ENCODE measurements at places on chromosomes 7 and 10. TPM values are rescaled to one million over a fixed set of nuclear protein-coding genes. Genes with fewer than 3 reads are reported as not detected.

COL26A1 gene
- not detected for total RNA-seq

DNA sequence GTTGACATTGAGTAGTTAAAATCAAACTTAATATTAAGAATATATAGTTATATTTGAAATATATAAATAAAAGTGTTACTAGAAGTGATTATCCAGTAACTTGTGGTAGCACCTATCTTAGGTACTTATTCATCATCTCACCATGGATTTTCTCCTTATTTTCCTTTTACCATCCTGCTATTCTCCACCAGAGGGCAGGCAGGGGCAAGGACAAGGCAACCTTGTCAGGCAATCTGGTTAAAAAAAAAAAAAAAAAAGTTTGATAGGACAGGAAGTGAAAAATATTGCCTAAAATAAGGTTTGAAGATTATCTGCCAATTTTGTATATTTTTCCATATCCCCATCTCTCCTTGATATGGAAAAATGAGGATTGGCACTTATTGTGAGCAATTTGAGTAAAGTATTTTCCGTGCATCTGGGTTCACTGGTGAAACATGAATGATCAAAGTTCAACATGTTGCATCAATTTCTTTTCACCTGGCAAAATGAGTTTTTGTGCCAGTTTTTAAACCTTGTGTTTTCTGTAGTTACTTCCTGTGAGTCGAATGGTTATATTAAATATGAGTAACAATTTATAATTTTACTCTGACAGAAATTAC, 256.7 kb downstream of the AGMO start:
- DNase-seq: peak; percentile 53

SLC16A12 gene
- 2.8 TPM for total RNA-seq

GRCh38 chr7:122588621-122589020, 110.3 kb downstream of the RNF133 start:
- no peak for DNase-seq

ARMC3 gene
- not detected for total RNA-seq

DNA sequence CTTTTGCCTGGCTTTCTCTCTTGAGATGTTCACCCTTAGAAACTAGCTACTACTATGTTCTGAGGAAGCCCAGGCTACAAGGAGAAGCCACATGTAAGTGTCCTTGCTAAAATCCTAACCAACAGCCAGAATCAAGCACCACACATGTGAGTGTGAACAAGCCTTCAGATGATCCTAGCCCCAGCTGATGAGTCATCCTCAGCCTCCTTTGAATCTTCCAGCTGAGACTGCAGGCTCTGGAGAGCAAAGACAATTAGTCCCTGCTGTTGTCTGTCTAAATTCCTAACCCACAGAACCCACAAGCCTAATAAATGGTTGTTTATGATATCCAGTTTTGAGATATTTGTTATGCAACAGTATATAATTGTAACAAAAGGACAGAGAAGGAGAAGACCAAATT, 92.8 kb upstream of the TAC1 start:
- no peak for DNase-seq

GRCh38 chr7:31123726-31124125, 71.6 kb downstream of the ADCYAP1R1 start:
- DNase-seq: no peak

CYP26C1 gene
- not detected for total RNA-seq

NRP1 gene
- total RNA-seq: 205 TPM

DNA sequence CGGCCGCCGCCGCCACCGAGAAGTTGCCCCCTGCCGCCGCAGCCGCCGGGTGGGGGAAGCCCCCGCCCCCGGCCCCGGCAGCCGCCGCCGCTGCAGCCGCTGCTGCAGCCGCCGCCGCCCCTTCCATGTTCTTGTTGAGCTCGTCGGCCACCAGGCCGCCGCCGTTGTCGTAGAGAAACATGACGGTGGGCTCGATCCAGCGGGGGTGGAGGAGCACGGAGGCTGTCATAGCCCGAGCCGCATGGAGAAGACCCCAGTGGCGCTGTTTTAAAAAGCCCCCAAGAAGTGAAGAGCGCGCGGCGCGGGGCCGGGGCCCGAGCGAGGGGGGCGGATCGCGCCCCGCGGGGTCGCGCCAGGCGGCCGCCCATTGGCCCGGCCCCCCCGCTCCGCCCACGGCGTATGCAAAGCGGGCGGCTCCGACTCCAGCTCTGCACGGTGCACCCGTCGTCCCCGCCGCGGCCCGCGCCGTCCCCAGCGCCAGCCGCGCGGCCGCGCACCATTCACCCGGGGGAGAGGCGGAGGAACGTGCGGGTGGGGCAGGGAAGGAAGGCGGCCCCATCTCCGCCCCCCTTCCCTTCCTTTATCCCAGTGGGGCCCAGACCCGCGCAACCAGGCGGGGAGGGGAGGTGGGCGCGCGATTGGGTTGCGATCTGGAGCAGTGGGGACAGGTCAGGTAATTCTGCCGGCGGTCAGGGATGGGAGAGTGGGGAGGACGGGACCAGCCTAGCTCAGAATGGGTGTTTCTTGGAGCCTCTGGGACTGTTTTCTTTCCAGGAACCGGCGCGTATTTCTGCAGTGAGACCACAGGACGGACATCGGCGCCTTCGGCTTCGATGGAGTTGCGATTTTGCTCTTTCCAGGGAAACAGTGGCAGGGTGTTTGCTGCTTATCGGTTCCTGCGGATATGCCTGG, at the start of gene HOXA13:
TSS of gene HOXA13 (minus strand) at position 243 of the 912 bp plus-strand sequence. CDS start at position 229, 14 bp downstream.
- no peak for DNase-seq

DNA sequence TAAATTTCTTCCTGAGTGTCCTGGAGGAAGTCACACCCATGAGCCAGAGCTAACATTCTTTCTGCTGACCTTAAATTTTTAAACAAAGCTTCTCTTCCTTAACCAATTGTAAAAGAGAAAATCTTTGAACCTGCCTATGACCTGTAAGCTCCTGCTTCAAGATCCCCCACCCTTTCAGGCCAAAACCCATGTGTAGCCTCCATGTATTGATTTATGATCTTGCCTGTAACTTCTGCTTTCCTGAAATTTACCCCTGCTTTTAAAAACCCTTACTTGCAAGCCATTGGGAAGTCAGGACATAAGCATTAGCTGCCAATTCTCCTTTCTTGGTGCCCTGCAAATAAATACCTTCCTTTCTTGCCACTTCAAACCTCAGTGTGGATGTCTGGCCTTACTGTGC, 68.5 kb upstream of the HECTD2 start:
- DNase-seq: no peak

GIMAP5 gene
- 11.7 TPM for total RNA-seq

DNA sequence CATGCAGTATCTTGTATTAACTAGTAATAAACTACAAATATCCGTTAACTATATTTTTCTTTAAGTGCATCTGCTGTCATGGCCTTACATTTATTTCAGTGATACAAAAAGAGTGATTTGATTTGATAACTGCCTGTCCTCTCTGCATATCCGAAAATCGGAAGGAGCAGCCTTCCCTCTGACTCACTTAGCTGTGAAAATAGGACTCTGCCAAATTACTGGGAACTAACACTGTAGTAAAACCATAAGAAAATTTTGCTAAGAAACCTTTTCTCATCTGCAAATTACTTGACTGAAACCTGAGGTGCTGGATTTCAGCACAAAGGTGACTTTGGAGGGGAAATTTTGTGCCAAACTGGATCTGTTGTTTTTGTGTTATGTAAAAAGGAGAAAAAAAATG, 176.6 kb upstream of the MKLN1 start:
- DNase-seq: no peak

CFTR gene
- 0.52 TPM for total RNA-seq

TAS2R16 gene
- not detected for total RNA-seq

GRCh38 chr7:157434231-157434630, 97.4 kb downstream of the DNAJB6 start:
- no peak for DNase-seq

- DNase-seq: no peak
Measured at GRCh38 chr7:137354961-137355360, 11.4 kb upstream of the PTN start.

DNA sequence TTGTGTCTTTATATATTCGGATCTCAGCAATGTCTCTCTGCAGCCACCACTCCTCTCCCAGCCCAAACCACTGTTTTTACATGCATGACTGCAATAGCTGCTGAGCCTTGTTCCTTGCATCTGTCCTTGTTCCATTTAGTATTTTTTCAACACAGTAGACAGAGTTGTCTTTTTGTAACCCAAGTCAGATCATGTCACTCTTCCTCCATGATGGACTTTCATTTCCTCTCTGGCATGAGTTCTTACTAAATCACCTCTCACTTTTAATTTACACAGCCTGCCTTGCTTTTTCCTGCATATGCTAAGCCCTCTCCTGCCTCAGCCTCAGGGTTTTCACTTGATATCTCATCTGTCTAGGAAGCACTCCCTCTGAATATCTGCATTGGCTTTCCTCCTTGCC, 353.2 kb downstream of the HGF start:
- DNase-seq: no peak

DNA sequence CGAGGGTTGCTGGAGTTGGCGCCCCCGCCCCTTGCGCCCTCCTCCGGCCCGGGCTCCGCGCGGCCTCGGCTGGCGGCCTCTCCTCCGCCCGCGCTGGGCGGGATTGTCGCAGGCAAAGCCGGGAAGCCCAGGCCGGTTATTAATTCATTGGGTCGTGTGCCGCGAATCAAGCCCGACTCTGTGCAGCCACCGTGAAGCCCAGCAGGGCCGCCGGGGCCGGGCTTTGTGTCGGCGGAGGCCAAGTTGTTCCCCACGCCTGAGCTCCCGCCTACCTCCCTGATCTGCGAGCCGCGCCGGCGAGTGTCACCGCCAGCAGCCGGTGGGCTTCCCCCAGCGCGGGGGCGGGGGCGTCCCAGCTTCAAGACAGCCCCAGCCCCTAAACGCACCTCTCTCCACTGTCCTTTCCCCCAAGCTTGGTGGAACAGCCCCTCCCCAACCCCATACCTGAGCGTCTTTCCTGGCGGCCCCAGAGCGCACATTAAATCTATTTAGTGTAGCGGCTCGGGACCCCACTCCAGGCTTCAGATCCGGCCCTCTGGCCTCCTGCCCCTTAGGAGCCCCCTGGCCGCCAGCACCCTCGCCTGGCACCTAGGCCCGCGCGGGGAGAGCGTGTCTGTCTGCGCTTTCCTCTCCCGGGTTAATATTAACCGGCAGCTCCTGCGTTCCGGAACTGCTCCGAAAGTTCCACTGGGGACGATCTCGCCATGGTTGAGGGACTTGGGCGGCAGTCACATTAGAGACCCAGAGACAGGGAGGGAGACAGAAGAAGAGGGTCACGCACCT, 3.5 kb downstream of the SHH start:
- DNase-seq: no peak

SEPTIN7 gene
- total RNA-seq: 187 TPM

DNA sequence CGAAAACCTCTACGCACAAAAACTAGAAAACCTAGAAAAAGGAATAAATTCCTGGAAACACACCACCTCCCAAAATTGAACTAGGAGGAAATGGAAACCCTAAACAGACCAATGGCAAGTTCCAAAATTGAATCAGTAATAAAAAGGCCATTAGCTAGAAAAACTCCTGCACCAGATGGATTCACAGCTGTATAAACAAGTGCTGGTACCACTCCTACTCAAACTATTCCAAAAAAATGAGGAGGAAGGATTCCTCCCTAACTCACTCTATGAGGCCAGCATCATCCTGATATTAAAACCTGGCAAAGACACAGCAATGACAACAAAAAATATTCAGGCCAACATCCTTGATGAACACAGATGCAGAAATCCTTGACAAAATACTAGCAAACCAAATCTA, 228.2 kb downstream of the CHRM2 start:
- no peak for DNase-seq

GRCh38 chr10:33123680-33124079, 165.7 kb upstream of the ITGB1 start:
- DNase-seq: no peak

- DNase-seq: no peak
Measured at GRCh38 chr7:81788246-81788645, 18.4 kb upstream of the HGF start.

ALOX5 gene
- total RNA-seq: 8.3 TPM

DNA sequence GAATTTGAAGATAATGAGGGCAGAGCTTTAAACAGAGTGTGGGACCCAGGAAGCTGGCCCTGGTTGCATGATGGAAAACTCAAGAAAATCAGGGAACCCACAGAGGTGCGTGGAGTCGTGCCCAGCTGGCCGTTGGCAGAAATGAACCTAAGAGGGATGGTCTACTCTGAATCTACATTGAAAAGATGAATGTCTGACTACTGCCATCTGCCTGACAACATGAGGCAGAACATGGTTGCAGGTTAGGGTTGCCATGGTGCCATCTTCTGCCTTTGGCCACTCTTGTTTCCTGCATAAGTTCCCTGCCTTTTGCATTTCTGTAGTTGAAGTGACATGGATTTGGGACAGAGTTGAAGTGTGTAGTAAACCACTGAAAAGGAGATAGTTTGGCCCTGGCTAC, 138.5 kb upstream of the COBL start:
- no peak for DNase-seq

DNA sequence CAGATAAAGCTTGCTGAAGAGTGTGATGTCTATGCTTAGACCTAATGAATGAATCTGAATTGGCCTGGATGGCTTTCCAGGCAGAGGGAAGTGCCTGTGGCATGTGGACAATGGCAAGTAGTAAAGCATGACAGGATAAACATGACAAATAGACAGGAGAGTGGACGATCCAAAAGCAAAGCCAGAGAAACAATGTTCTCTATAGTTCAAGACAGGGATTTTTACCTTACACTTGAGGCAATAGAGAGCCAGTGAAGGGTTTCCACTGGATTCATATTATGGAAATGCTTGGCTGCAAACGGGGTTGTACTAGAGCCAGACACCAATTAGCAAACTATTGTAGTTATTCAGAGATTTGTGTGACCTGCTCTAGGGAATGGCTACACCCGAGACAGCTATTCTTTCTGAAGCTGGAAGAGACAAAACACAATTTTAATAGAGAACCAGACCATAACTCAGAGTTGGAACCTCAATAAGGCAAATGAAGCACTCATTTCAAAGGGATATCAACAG, 2.3 kb downstream of the AGMO start:
- DNase-seq: no peak

GRCh38 chr7:1843271-1843861, 173.3 kb downstream of the ELFN1 start:
- DNase-seq: no peak

DNA sequence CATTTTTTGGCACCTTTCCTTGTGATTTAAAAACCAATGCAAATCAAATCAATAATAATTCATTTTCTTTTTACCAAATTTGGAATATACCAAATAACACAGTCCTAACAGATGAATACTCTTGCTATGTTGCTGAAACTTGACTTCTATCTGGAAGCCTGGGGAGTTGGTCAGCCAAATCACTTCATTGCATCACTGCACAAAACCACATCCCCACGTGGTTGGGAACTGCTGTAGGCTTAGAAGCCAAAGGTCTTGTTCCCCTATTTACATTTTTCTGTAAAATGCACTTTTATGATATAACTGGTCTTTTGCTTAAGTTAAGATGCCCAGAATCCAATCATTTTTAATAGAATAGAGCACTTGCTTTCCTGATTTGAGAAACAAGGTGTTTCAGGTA, 15.2 kb downstream of the GPR85 start:
- DNase-seq: no peak

- DNase-seq: no peak
Measured at GRCh38 chr10:132575320-132576201, 38.0 kb downstream of the INPP5A start.

DNA sequence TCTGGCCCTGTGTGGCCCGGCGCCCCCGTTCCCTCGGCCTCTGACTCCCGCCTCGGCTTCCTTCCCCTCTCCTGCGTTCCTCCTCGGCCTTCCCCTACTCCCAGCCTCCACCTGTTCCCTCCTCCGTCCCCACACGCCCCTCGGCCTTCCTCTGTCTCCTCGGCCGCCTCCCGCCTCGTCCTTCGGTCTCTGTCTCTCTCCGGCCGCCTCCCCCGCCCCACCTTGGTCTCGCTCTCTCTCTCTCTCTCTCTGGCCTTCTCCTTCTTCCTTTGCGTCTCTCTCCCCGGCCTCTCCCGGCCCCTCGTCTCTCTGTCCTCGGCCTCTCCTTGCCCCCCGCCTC, 588 bp downstream of the GET4 start:
- DNase-seq: peak; percentile 43

PPIA gene
- 359 TPM for total RNA-seq

GRCh38 chr7:74013539-74014272, 14.3 kb upstream of the ELN start:
- DNase-seq: peak; percentile 65

Measured in heart right ventricle (tissue), 16 donors.